ENCODE measurements at places on chromosomes 7 and 10. TPM values are rescaled to one million over a fixed set of nuclear protein-coding genes. Genes with fewer than 3 reads are reported as not detected.
A peak's percentile ranks its signal among the peaks of the same experiment; 100 is the strongest.

DNA sequence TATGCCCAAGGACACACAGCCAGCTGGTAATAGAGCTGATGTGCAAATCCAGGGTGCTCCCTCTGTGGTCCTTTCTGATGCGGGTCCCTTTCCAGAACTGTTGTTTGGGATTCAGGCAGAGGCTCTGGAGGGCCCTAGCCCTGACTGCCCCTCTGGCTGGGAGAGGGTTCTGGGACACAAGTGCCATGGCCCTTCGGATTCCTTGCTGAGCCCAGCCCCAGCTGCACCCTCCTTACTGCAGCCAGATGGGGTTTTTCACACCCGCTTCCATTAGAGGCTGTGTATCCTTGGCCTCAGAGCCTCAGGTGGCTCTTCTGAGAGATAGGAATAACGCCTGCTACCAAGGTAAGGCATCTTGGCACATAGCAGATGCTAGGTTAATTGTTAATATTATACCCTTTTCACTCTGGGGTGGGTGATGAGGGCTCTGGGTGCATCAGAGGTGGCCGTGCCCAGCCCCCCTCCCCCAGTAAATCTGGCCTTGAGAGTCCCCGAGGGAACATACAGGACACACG lies 89.8 kb upstream of the LRRC4 start:
- no peaks in the 10 kb centered on the region for H3K4me1 ChIP-seq
- no peaks in the 10 kb centered on the region for H3K36me3 ChIP-seq
- H3K27ac ChIP-seq = no peak overlapping the region

DNA sequence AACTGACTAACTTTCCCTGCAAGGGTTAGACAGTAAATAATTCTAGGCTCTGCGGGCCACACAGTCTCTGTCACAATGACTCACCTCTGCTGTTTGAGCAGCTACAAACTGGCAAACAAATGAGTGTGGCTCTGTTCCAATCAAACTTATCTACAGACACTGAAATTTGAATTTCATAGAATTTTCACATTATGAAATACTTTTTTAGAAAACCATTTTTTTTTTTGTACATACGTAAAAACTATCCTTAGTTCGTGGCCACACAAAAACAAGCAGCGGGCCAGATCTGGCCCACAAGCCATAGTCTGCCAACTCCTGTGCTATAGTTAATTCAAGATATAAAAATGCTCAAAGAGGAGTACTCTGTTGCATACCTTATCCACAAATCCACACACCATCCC lies 32.6 kb downstream of the PIP4K2A start:
- peaks cover 50% of the 10 kb centered on the region for H3K4me1 ChIP-seq
- peak overlapping the region; percentile 6 for H3K27ac ChIP-seq
- DNase-seq = peak; percentile 67

- H3K36me3 ChIP-seq = no peaks in the 10 kb centered on the region
- H3K27ac ChIP-seq = no peak overlapping the region
- DNase-seq = no peak
- no peak overlapping the region for H3K4me3 ChIP-seq
These were observed 80.8 kb downstream of the GPR26 start for GRCh38 chr10:123746942-123747341.

GRCh38 chr10:91694170-91694794 lies 61.4 kb upstream of the PPP1R3C start:
- DNase-seq = no peak
- no peaks in the 10 kb centered on the region for H3K36me3 ChIP-seq
- no peaks in the 10 kb centered on the region for H3K4me1 ChIP-seq
- no peaks in the 10 kb centered on the region for H3K27me3 ChIP-seq

- peaks cover 92% of the 10 kb centered on the region for H3K27me3 ChIP-seq
- H3K36me3 ChIP-seq = no peaks in the 10 kb centered on the region
- no peak overlapping the region for H3K4me3 ChIP-seq
- no peak for DNase-seq
These were observed 4.4 kb upstream of the MNX1 start for GRCh38 chr7:157014635-157015555.

GRCh38 chr7:108292541-108292940 lies 162.4 kb upstream of the LAMB4 start:
- no peak for DNase-seq
- peaks cover 4% of the 10 kb centered on the region for H3K4me1 ChIP-seq
- no peak overlapping the region for H3K4me3 ChIP-seq
- H3K36me3 ChIP-seq = no peaks in the 10 kb centered on the region
- peak overlapping the region; percentile 73 for H3K27ac ChIP-seq
- no peaks in the 10 kb centered on the region for H3K27me3 ChIP-seq

DNA sequence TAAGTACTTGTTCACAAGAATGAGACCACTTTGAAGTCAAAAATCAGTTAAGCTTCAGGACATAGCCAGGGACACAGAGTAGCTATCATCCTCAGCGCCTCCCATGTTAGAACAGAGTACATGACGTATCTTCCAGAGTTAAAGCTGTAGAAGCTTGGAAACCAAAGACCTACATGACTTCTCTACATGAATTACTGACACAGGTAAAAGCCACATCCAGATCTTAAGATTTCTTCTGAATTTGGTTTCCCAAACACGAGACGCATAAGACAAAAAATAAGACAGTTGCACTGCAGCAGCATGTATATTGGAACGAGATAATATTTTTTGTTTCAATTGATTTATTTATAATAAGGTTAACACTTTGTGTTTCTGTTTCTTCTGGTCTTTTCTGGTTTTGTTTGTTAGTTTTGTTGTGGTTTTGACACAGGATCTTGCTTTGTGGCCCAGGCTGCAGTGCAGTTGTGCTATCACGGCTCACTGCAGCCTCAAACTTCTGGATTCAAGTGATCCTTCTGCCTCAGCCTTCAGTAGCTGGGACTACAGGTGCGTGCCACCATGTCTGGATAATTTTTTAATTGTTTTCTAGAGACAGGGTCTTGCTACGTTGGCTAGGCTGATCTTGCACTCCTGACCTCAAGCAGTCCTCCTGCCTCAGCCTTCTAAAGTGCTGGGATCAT lies 10.2 kb upstream of the EPC1 start:
- DNase-seq = no peak
- no peak overlapping the region for H3K4me3 ChIP-seq
- H3K36me3 ChIP-seq = no peaks in the 10 kb centered on the region
- H3K27me3 ChIP-seq = no peaks in the 10 kb centered on the region
- H3K27ac ChIP-seq = no peak overlapping the region

GRCh38 chr7:16929146-16929762 lies 47.5 kb upstream of the AGR3 start:
- H3K27ac ChIP-seq = no peak overlapping the region
- H3K36me3 ChIP-seq = no peaks in the 10 kb centered on the region
- H3K4me3 ChIP-seq = no peak overlapping the region
- DNase-seq = no peak

GRCh38 chr10:112374724-112375541 lies 1.0 kb downstream of the ACSL5 start:
- no peak for DNase-seq
- H3K4me3 ChIP-seq = no peak overlapping the region
- H3K27me3 ChIP-seq = no peaks in the 10 kb centered on the region
- peaks cover 18% of the 10 kb centered on the region for H3K4me1 ChIP-seq
- H3K27ac ChIP-seq = peak overlapping the region; percentile 62

- no peaks in the 10 kb centered on the region for H3K4me1 ChIP-seq
- H3K4me3 ChIP-seq = no peak overlapping the region
- H3K36me3 ChIP-seq = no peaks in the 10 kb centered on the region
These were observed 10.7 kb upstream of the HOXA13 start for GRCh38 chr7:27210441-27211083.

DNA sequence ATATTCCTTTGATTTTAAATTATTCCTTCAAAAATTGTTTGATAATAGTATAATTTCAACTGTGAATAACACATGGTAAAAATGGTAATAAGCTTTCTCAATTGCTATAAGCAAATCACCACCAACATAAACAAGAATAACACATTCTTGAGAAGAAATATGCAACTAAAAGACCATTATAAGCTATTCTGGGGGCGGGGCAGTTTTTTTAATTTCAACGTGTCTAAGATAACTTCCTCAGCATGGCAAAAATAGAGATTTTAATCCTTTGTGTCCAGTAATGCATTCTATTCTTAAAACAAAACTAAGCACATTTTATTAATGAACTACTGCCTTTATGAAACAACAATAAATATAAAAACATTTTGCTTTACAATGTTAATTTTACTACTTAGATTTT lies 1.5 kb downstream of the DNAJC12 start:
- H3K27ac ChIP-seq = no peak overlapping the region
- H3K4me1 ChIP-seq = peaks cover 4% of the 10 kb centered on the region
- no peaks in the 10 kb centered on the region for H3K27me3 ChIP-seq
- H3K36me3 ChIP-seq = no peaks in the 10 kb centered on the region
- no peak for DNase-seq

DNA sequence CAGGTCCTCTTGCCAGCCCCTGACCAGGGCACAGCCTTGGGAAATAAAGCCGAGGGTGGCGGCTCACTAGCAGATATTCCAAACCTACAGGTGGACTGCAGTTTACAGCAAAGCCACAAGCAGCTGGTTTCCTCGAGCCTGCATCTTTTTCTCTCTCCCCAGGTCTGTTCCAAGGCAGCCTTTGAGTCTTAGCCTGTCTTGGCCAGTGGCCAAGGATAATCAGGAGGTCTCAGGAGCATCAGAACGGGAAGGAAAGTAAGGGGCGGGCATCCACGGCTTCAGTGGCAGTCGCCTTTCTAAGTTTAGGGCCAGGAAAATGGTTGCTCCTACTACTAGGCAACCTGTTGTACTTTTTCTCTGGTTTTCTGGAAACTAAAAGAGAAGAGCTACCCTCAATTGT lies 219.7 kb upstream of the ZMIZ1 start:
- no peak for DNase-seq
- no peaks in the 10 kb centered on the region for H3K27me3 ChIP-seq
- H3K4me1 ChIP-seq = no peaks in the 10 kb centered on the region
- H3K27ac ChIP-seq = no peak overlapping the region
- H3K36me3 ChIP-seq = no peaks in the 10 kb centered on the region

- H3K4me1 ChIP-seq = no peaks in the 10 kb centered on the region
- H3K27me3 ChIP-seq = no peaks in the 10 kb centered on the region
These were observed 234.4 kb upstream of the IMMP2L start for GRCh38 chr7:111796671-111797070.

DNA sequence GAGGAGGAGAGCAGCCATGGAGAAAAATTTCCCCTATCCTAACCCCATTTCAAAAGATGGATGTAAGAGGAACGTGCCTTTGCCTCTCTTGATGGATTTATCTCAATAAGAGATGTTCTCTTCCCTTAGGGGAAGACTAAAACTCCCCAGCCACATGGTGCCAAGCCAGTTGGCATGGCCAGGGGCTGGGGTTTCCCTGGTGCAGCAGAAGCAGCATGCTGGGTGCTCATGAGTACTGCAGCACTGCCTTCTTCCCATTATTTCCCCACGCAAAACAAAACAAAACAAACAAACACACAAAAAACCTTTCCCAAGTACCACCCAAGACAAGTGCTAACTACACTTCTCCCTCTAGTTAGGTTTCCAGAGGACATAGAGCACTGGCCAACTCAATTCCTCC lies 97.2 kb downstream of the DOCK4 start:
- H3K27ac ChIP-seq = no peak overlapping the region
- no peaks in the 10 kb centered on the region for H3K27me3 ChIP-seq
- DNase-seq = no peak

DNA sequence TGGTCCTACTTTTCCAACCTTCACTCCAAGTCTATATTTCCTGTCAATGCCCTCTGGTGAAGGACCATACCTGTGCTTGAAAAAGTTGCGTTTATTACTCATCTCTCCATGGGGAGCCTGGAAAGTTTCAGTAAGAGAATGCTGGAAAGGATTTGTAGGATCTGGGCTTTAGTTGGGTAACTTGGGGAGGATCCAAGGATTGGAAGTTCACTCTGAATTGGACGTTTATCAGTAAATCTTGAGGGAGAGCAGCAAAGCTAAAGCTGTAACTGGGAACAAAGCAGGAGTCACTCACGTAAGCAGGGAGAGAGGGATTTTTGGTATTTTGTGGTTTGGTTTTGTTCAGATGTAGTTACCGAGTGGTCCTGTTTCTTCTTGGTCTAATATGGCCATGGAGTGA lies 51.4 kb upstream of the NPVF start:
- H3K27me3 ChIP-seq = no peaks in the 10 kb centered on the region
- no peak overlapping the region for H3K27ac ChIP-seq
- H3K4me3 ChIP-seq = no peak overlapping the region
- H3K4me1 ChIP-seq = no peaks in the 10 kb centered on the region
- H3K36me3 ChIP-seq = no peaks in the 10 kb centered on the region

DNA sequence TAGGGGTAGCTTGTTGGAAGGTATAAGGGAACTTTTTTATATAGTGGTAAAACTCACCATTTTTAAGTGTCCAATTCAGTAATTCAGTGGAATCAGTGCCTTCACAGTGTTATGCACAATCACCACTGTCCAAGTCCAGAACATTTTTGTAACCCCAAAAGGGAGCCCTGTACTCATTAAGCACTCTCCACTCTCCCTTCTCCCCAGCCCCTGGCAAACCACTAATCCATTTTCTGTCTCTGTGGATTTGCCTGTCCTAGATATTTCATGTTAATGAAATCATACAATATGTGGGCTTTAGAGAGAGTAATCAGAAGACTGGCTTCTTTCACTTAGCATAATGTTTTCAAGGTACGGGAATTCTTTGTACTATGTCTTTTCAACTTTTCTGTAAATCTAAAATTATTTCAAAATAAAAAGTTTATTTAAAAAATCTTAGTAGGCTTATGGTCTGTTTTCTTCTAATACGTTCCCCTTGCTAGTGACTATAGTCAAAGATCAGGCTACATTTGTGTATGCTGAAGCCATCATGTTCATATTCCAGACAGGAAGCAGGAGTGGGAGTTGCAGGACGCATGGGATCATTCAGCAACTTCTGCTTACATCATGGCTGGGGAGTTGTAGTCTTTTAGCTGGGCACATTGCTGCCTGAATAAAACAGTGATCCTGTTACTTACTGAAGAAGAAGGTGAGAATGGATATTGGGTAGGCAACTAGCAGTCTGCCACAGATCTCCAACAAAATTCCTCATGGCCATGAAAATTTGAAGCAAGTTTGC lies 35.4 kb upstream of the TAX1BP1 start:
- H3K36me3 ChIP-seq = no peaks in the 10 kb centered on the region
- no peak for DNase-seq
- no peak overlapping the region for H3K27ac ChIP-seq

- H3K4me1 ChIP-seq = no peaks in the 10 kb centered on the region
- no peak for DNase-seq
- H3K27me3 ChIP-seq = no peaks in the 10 kb centered on the region
- H3K4me3 ChIP-seq = no peak overlapping the region
These were observed 21.3 kb downstream of the CALML3 start for GRCh38 chr10:5545778-5546710.

DNA sequence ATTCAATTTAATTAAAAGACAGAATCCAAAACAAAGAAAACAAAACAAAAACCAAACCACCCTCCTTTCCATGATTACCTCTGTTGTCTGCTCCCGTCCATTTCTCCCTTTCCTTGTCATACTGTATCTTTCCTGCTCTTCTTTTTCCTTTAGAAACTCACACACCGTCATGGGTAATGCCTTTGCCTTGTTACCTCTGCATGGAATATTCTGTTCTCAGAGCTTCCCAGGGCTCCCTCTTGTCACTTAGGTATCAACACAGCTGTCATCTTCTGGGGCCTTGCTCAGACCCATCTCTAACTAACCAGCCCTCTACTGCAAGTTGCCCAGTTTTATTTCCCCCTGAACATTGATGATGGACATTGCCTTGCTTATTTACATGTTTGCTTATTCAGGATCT lies 30.2 kb upstream of the GIMAP8 start:
- no peaks in the 10 kb centered on the region for H3K4me1 ChIP-seq
- no peaks in the 10 kb centered on the region for H3K27me3 ChIP-seq
- no peaks in the 10 kb centered on the region for H3K36me3 ChIP-seq
- no peak for DNase-seq
- no peak overlapping the region for H3K27ac ChIP-seq

- H3K36me3 ChIP-seq = no peaks in the 10 kb centered on the region
- no peaks in the 10 kb centered on the region for H3K4me1 ChIP-seq
- no peaks in the 10 kb centered on the region for H3K27me3 ChIP-seq
- DNase-seq = no peak
- H3K4me3 ChIP-seq = no peak overlapping the region
These were observed 219.2 kb upstream of the HDAC9 start for GRCh38 chr7:18276380-18276779.

Gene MUC12
- total RNA-seq = 0.42 TPM

Gene BTBD16
- not detected for total RNA-seq

Gene NACAD
- total RNA-seq = 8.4 TPM

Gene BLNK
- total RNA-seq = 8.5 TPM

Gene PGAM1
- total RNA-seq = 307 TPM

Measured in adrenal gland (tissue), 19 donors.